CD4-positive, alpha-beta T cell treated with Interleukin-6 at 100 ng/mL for 8 hours (primary cell): ENCODE measurements at places on chromosomes 3 and 15.

GRCh38 chr3:178465260-178466180 is 70.7 kb upstream of the KCNMB2 start:
- no peak for DNase-seq

GRCh38 chr3:45779746-45780735 is 16.3 kb downstream of the SLC6A20 start:
- DNase-seq = no peak

GRCh38 chr15:73688455-73688854 is 4.3 kb downstream of the CD276 start:
- no peak for DNase-seq

GRCh38 chr15:47669221-47669620 is 48.1 kb upstream of the SEMA6D start:
- DNase-seq = no peak

GRCh38 chr3:161014843-161015749 is 90.1 kb downstream of the B3GALNT1 start:
- no peak for DNase-seq

DNA sequence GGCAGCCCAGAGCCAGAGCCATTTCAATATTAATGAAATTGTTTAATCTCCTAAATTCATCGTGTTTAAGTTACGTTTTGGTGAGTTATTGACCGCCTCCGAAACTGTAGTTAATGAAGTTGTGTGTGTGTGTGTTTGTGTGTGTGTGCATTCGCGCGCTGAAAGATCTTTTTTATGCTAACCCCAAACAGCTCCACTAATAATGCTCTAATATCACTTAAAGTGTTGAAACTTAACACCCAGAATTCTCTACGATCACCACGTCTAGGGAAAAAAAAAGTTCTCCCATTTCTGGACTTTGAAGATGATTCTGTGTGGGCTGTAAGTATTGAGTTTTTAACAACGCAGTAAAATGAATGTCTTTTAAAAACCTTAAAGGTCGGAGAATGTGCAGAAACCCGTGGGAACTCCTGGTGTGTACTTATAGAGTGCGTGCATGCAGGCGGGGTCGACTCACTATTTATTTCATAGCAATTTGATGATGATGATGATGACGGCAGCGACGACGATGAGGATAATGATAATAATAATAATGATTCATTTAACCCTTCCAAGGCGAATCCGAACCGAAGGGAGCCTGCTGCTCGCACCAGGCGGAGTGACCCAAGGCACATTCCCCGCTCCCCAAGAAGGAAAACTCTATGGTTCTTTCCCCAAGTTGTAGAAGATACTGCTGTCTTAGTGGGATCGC is 1.4 kb upstream of the FOXB1 start:
- DNase-seq = no peak

DNA sequence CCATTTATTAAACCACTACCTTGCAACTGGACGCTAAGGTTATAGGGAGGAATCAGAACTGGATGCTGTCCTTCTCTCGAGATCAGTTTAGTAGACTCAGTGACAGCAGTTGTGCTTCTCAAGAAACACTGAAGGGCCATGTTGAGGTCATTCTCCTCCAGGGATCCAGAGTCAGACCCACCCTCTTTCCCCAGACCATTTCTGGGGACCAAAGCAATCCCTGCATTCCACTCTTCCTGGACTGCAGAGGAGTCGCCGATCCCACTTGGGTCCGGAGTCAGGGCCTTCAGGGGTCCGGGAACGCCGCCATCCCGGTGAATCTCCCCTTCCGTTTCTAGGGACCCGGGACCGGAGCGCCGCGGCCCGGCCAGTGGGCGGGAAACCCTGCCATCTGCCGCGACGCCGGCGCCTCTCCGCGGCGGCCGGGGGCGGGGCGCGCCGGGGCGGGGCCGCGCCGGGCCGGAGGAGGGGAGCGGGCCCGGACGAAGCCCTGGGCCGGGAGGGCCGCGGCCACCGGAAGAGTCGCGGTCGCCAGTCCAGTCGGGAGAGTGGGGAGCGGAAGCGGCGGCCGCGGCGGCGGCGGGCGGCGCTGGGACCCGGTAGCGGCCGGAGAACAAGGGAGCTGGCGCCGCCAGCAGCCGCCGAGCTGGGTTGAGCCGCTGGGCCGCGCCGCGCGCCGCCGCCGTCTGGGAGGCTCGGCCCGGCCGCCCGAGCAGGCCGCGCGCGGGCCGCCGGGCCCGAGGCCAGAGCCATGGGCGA is at the start of gene DVL3:
DVL3 (plus strand) TSS at position 493 of the 759 bp plus-strand sequence; CDS start at position 752, 259 bp downstream.
- peak; percentile 18 for DNase-seq

DNA sequence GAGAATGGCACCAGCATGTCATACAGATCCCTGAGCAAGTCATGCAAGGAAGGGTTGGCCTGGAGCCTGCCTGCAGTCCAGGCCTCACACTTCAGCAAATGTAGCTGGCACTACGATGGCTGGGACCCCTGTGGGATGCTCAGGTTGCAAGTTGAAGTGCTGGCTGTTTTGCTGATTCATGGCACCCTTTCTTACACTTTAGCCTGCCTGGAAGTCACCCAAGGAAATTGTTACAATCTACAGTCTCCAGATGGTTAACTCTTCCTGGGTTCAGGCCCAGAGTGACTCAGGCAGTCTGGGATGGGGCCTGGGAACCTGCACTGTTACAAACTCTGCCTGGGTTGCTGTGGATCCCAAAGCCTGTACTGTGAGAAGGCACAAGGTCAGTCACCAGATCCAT is 91.0 kb upstream of the SLC6A11 start:
- no peak for DNase-seq

DNA sequence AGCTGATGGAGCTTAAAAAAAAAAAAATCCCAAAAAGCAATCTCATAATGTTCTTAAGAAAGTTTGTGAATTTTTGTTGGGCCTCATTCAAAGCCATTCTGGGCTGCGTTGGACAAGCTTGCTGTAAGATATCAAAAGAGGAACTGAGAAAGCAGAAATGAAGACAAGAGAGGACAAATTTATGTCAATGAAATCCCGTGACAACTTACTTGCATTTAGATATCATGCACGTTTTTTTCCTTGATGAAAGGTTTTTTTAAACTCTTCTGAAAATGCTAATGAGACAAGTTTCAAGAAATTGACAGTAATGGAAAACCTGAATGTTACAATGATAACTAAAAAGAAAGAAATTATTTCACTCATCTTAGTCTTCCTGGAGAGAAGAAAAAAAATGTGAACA is 662.9 kb downstream of the SQOR start:
- DNase-seq = no peak

DNA sequence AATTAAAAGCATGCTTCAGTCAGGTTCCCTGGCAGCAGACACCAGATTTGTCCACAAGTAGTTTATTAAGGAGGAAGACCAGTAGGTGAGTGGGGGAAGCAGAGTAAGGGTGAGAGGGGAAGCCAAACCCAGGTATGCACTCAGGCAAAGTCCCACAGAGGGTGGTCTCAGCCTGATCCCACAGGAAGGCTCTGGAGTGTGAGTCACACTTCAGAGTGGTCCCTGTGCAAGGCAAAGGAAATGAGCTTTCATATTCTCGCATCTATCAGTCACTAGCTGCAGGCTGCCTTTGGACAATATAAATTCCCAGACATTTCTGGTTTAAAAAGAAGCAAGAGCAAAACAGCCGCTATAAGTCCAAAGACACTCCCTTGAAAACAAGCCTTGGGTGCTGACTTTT is 78.5 kb downstream of the TRANK1 start:
- DNase-seq = no peak

DNA sequence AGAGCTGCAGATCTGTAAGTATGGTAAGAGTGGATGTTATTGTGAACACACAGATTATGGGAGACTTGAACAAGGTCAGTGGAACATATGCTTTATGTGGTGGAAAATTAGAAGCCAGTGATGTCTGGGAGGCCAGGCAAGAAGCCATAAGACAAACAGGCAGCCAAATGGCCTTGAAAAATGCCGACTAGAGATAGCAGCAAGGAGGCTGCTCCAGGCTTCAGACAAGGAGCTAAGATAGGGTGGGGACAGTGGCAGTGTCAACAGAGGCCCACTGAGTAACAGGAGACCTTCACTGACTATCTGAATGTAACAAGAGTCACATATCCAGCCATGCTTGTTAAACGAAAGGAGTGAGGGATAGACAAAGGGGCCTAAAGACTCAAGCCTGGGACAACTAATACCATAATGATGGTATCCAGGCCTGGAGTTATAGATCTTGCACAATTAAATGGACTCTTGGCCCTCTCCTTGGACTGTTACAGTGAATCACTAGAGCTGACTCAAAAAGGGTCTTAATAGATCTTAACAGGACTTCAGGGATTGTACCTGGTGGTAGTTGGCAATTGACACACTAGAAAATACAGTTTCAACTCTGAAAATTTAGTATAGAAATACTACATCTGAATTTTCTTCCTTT is 50.6 kb downstream of the CFAP20DC start:
- no peak for DNase-seq

GRCh38 chr15:51688863-51689262 is 7.6 kb downstream of the SCG3 start:
- DNase-seq = no peak
